Effector memory CD4-positive, alpha-beta T cell (primary cell): ENCODE measurements at places on chromosomes 5 and 9.

DNA sequence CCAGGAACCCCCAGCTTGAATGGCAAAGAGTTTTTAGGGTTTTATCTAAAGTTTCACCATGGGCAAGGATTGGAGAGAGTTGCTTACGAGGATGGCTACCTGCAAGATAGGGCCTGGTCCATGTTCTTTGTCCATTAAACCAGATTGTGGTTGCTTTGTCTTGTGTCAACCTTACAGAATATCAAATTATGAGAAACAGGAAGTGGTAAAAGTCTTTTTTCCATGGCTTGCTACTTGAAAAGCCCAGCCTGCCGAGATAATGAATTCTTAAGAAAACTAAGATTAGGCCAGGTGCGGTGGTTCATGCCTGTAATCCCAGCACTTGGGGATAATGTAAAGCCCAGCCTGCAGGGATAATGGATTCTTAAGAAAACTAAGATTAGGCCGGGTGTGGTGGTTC is 24.4 kb downstream of the ZNF474 start:
- no peak for DNase-seq

GRCh38 chr5:179912951-179913350 is 5.3 kb upstream of the TBC1D9B start:
- DNase-seq = no peak

GRCh38 chr5:103041071-103041676 is 78.8 kb downstream of the GIN1 start:
- no peak for DNase-seq

GRCh38 chr9:112858625-112859147 is 32.0 kb downstream of the SLC46A2 start:
- no peak for DNase-seq

DNA sequence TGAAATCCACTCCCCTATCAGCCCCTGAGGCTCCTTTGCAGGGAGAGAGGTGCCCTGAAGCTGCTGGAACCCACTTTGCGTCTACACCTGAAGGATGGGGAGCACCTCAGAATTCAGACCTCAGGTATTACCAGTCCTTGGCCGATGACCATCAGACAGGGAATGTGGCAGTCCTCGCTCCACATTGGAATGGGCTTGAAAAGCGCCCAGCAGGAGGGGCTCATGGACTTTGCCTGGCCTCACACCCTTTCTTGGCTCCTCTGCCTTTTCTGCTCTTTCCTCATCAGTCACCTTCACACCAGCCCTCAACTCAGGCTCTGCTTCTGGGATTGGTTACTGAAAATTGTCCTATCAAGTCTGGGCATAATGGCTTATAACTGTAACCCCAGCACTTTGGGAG is 83.9 kb downstream of the BARX1 start:
- no peak for DNase-seq

DNA sequence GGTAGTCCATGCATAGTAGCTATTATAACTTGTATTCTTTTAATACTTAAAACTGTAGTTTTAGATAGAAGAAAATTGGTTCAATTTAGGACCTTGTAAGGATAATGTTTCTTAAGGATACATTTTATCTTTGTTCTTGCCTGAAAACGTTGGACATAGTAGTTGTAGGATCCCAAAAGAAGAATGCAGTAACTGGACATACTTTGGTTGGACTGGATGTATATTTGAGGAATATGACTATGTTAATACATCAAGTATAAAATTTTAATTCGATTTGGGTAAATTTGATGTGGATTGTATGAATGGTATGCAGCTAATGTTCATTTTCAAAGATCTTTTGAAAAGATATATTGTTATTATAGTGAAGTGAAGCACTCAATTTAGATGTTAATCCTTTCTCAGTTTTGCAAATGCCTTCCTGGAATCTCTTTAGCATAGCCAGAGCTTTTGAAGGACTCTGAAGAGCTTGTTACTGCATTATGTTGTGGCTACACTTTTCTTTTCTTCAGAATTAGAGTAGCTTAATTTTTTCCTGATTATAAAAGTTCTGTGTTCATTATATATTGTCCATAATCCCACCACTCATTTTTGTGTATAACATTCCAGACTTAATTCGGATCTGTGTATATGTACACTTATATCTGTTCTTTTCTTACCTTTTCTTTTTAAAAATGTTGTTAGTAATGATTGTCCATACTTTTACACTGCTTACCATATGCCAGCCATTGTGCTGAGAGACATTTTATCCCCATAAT is 41.2 kb downstream of the LRRTM2 start:
- DNase-seq = no peak

GRCh38 chr5:32630867-32631491 is 45.6 kb downstream of the SUB1 start:
- no peak for DNase-seq

DNA sequence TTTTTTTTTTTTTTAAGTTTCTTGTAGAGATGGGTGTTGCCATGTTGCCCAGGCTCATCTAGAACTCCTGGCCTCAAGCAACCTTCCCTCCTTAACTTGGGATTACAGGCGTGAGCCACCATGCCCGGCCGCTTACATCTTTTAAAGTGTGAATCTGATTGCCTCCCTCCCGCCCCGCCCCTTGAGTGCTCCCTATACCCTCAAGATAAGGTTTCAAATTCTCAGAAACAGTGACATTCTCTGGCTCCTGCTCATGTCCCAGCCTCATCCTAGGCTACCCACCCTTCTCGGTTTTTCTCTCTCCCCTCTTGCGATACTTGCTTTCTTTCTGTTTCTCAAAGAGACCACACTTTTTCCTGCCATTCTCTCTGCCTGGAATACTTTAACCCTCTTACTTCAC is 12.4 kb downstream of the MORN5 start:
- DNase-seq = no peak

DNA sequence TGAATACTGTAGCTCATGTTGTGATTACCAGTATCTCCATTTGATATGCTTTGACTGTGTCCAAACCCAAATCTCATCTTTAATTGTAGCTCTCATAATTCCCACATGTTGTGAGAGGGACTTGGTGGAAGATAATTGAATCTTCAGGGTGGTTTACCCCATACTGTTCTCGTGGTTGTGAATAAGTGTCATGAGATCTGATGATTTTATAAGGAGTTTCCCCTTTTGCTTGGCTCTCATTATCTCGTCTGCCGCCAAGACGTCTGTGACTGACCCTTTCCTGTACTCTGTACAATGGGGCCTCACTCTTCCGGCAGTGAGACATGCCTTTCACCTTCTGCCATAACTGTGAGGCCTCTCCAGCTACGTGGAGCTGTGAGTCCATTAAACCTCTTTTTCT is 59.3 kb downstream of the TRIO start:
- DNase-seq = no peak

GRCh38 chr5:93099902-93100347 is 481.1 kb downstream of the NR2F1-AS1 start:
- no peak for DNase-seq
